ENCODE measurements at places on chromosomes 3 and 15.

- DNase-seq = no peak
Observed at GRCh38 chr3:140927279-140928069, 14.2 kb upstream of the SLC25A36 start.

DNA sequence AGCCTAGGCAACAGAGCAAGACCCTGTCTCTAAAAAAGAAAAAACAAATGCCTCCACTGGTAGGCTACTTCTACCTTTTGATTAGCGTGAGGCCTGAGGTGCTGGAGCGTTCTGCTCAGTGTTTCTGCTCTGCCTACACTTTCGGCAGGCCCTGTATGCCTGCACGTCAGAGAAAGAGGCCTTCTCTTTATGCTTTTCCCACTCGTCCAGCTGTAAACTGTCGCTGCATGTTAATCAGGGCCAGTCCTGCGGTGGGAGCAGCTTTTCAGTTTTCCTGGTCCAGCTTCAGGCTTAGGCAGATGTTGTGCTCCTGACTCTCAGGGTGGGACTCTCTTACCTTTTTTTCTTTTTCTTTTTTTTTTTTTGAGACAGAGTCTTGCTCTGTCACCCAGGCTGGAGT, 25.3 kb downstream of the CSPG5 start:
- no peak for DNase-seq

GRCh38 chr3:10466186-10466585, 39.2 kb downstream of the ATP2B2 start:
- DNase-seq = no peak

DNA sequence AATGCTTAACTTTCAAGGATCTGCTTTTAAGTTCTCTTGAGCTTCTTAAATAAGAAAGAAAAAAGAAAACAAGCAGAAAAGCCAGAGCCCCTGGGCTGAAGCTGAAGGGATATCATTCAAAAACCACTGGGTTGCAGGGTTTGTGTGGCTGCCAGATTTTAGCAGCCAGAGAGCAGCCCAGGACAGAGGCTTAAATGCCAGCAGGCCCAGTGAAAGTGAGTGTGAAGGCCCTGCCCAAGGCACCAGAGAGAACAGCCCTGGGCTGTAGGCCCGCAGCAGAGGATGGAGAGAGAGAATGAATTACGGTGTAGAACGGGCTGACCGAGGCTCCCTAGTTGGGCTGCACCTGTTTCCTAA, 106.3 kb upstream of the BOC start:
- DNase-seq = no peak

DNA sequence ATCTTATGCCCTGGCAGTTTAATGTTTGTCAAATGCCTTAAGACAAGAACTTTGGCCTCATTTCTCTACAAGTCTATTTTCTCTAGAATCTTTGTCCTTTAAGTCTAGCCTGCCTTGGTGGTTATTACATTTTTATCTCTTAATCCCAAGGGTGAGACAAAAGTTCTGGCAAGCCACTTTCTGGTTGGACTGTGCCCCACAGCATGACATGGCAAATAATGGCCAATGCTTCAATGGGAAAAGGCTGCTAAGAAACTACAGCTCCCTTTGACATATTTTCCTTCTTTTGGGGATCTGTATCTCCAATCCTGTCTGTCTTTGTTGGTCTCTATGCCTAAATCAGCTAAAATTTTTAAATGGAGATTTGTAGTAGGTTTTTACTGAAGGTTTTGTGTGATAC, 181.6 kb upstream of the MBNL1 start:
- no peak for DNase-seq

DNA sequence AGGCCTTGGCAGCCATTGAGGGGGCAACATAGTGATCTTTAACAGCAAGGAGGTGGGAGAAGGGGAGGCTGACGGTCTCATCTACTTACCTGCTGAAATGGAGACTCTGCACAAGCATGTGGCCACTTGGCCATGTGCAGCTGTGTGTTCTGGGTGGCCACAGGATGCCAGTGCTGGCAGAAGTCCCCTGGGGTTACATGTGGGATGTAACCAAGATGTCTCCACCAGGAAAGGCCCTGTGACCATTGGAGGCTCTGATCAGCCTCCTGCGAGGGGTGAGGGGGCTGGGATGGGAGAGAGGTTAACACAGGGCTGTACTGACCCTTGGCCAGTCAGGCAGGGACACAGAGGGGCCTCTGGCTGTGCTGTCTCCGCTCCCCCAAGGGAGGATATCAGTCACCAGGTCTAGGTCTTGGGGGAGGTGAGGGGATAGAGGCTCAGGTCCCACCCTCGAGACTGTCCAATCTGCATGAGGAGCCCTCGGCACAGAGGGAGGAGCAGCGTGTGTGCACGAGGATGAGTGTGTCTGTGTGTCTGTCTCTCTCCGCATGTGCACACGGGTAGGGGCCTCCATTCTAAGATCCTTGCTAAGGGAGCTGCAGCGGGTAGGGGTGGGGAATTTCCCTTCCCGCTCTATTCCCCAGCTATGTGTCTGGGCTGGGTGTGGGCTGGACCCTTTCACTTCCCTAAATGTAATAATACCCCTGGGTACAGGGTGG, 19.5 kb downstream of the PRKCD start:
- DNase-seq = no peak

DNA sequence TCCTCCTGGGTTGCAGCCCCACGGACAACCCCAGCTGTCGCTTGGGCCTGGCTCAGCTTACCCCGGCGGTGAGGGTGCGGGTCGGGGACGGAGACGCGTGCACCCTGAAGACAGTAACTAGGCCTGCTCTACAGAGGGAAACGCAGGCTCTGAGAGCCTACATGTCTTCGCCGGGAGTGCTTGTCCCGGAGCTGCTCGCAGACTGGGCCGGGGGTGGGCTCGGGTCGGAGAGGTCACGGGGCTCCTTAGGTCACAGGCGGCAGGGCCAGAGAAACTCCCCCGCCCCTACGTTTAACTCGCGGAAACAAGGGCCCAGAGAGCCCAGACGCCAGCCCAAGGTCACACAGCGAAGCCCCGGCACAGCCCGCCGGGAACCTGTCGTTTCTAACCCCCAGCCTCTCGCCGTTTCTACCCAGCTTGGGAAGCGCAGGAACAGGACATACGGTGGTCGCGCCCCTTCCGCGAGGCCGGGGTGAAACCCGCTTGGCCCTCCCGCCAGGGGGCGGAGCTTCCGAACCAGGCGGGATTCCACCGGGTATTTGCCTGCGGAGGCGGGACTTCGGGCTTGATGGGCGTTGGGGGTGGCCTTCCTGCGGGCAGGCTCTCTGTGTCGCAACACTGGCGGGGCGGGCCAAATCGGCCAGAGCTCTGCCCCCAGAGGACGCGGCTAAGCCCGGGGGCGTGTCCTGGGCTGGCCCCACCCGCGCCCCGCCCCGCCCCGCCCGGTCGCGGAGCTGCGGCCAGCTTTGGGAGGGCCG, at the start of gene HDAC11:
Gene HDAC11, plus strand, starts transcription at position 725 of the 758 bp plus-strand sequence. CDS start 42 bp downstream, outside the sequence.
- DNase-seq = peak; percentile 97

DNA sequence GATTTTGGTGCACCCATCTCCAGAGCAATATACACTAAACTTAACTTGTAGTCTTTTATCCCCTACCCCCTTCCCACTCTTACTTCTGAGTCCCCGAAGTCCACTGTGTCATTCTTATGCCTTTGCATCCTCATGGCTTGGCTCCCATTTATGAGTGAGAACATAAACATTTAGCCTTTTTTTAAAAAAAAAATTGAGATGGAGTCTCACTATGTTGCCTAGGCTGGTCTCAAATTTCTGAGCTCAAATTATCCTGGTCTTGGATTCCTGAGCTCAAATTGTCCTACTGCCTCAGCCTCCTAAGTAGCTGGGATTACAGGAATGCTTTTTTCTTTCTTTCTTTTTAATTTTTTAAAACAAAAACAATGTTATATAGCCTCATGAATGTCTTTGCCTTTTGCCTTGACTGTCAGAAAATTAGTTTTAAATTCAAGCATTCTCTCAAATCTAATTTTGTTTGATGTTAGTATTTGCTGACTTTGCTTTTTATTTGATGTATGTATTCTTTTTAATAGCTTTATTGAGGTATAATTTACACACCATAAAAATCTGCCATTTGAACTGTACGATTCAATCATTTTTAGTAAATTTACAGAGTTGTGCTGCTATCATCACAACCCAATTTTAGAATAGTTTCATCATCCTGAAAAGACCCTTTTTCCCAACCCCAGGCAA, 46.9 kb downstream of the NFKBIZ start:
- DNase-seq = no peak

- no peak for DNase-seq
Observed at GRCh38 chr3:130243808-130244207, 101.7 kb upstream of the COL6A5 start.

DNA sequence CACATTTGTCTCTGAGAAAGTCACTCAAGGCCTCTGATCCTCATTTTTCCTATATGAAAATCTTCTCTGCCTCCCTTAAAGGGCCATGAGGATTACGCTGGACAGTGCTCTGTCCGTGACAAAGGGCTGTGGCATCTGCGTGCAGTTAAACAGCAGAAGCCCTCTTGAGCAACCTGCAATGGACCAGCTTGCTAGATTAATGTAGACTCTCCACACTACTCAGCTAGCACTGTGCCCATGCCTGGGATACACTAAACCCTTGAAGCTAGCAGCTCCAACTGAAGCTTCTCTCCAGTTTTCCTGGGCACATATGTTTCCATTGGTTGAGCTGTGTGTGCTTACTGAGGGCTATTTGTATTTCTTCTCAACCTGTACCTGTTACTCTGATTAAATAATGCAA, 303.8 kb downstream of the RPLP1 start:
- no peak for DNase-seq

Measured in hypothalamus (tissue), 51 donors.